Karpas-422 (cell line): ENCODE measurements at places on chromosomes 7 and 10. TPM values are rescaled to one million over a fixed set of nuclear protein-coding genes. Genes with fewer than 3 reads are reported as not detected.
A peak's percentile ranks its signal among the peaks of the same experiment; 100 is the strongest.

DNA sequence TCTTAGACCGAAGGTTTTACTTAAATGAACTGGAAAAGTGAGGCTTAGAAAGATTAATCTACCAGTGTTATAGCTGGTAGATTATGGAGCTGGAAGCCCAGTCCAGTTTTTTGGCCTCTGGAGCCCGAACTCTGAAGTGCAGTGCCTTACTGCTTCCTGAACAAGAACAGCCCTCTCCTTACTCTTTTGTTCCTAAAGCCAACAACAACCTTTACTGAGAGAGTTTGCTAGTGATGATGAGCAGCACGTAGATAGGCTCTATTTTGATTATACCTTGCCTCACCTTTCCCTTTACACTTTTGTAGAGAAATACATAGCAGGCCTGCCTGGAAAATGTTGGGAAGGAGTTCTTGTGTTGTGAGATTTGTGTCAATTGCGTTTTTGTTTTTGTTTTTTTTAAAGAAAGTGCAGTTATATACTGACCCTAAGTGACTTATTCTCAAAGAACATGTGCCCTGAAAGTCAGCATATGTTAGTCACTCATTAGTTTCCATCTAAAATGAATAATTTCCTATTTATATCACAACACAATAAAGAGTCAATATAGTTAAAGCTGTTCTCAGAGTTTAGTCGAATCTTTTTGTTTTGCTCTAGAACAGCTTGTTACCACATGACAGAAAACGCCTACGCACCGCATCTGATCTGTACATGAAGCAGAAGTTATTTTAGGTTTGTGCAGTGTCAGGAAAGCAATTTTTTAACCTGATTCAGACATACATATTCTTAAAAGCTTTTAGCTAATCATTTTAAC lies 33.0 kb downstream of the PLEKHA1 start:
- no peak overlapping the region for H3K27ac ChIP-seq
- DNase-seq, result no peak
- peaks cover 4% of the 10 kb centered on the region for H3K4me1 ChIP-seq
- H3K36me3 ChIP-seq, result no peaks in the 10 kb centered on the region

GRCh38 chr7:21352540-21353387 lies 75.1 kb upstream of the SP4 start:
- DNase-seq, result peak; percentile 91
- H3K27me3 ChIP-seq, result no peaks in the 10 kb centered on the region
- no peaks in the 10 kb centered on the region for H3K36me3 ChIP-seq
- no peak overlapping the region for H3K27ac ChIP-seq
- H3K4me3 ChIP-seq, result no peak overlapping the region

DNA sequence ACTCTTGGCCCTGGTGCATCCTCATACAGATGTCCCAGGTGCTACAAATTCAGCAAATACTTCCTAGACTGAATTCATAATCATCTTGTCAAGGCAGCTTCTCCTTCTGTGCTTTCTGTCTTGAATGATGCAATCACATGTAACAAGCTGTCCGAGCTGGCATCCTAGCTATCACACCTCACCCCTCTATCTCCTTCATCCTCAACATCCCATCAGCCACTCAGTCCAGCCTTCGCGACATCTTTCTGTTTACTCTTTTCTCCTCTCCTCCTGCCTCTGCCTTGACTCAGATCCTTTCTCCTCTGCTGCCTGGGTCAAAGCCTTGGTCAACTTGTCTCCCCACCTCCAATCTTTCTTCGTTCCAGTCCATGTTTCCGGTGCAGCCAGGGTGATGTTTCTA lies 240.4 kb upstream of the CELF2 start:
- no peaks in the 10 kb centered on the region for H3K27me3 ChIP-seq
- no peak overlapping the region for H3K27ac ChIP-seq
- H3K36me3 ChIP-seq, result no peaks in the 10 kb centered on the region
- H3K4me3 ChIP-seq, result no peak overlapping the region
- DNase-seq, result no peak
- H3K4me1 ChIP-seq, result no peaks in the 10 kb centered on the region

- no peak overlapping the region for H3K27ac ChIP-seq
- DNase-seq, result no peak
- H3K4me1 ChIP-seq, result no peaks in the 10 kb centered on the region
- no peaks in the 10 kb centered on the region for H3K27me3 ChIP-seq
- H3K36me3 ChIP-seq, result no peaks in the 10 kb centered on the region
Measured at GRCh38 chr7:128202287-128202957, 38.7 kb upstream of the LEP start.

DNA sequence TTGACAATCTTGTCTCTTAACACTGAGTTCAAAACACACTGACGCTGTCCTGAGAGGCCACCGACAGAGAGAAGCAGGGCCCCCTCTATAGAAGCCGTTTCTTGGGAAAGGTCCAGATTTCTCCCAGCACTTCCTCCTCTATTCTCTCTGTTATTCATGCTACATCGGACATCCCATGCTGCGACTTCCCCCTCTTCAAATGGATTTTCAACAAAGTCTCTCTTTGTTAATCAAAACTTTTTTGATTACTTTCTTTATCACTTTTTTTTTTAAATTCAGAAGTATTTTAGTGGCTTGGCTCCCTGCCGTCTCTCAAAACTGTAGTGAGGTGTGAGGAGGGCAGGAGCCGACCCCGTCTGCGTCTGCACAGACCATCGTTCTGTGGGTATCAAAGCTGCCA lies 298.9 kb upstream of the PITRM1 start:
- no peak for DNase-seq
- H3K4me3 ChIP-seq, result no peak overlapping the region

DNA sequence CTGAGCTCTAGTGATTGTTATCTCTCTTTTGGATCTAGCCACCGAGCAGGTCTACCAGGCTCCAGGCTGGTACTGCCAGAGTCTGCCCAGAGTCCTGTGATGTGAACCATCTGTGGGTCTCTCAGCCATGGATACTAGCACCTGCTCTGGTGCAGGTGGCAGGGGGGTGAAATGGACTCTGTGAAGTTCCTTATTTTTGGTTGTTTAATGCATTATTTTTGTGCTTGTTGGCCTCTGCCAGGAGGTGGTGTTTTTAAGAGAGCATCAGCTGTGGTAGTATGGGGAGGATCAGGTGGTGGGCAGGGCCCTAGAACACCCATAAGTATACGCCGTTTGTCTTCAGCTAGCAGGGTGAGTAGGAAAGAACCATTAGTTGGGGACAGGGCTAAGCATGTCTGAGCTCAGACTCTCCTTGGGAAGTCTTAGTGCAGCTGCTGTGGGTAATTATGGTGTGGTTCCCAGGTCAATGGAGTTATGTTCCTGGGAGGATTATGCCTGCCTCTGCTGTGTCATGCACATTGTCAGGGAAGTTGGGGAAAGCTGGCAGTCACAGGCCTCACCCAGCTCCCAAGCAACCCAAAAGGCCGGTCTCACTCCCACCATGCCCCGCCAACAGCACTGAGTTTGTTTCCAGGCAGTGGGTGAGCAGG lies 81.8 kb downstream of the NPSR1 start:
- H3K4me3 ChIP-seq, result no peak overlapping the region
- H3K27ac ChIP-seq, result no peak overlapping the region
- no peaks in the 10 kb centered on the region for H3K36me3 ChIP-seq
- H3K4me1 ChIP-seq, result no peaks in the 10 kb centered on the region
- no peaks in the 10 kb centered on the region for H3K27me3 ChIP-seq

DNA sequence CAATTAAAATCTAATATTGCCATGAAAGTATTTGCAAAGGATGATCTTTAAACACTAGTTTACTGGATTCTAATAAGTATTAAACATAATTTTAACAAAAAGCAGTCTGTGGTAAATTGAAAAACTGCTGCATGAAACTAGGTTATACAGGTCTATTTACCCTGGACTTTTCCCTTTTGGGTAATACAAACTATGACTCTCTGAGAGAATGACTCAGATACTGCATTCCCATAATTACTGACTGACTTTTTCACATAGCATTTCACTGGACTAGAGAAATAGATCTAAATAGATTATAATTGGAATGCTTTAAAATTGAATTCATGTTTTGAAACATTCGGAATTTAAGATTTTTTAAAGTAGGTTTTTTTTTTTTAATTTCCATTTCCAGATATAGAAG lies 395.7 kb downstream of the THSD7A start:
- H3K27me3 ChIP-seq, result no peaks in the 10 kb centered on the region
- H3K36me3 ChIP-seq, result no peaks in the 10 kb centered on the region
- H3K27ac ChIP-seq, result no peak overlapping the region
- H3K4me1 ChIP-seq, result no peaks in the 10 kb centered on the region
- no peak overlapping the region for H3K4me3 ChIP-seq

- H3K4me1 ChIP-seq, result peaks cover 85% of the 10 kb centered on the region
- H3K27ac ChIP-seq, result peak overlapping the region; percentile 62
- DNase-seq, result peak; percentile 56
- peaks cover 33% of the 10 kb centered on the region for H3K36me3 ChIP-seq
- no peaks in the 10 kb centered on the region for H3K27me3 ChIP-seq
- H3K4me3 ChIP-seq, result peak overlapping the region; percentile 37; the same call in 1 of the 2 replicates
Measured at GRCh38 chr10:63206997-63207811, 74.1 kb downstream of the NRBF2 start.

- no peaks in the 10 kb centered on the region for H3K36me3 ChIP-seq
- no peak overlapping the region for H3K27ac ChIP-seq
- no peak for DNase-seq
- peaks cover 7% of the 10 kb centered on the region for H3K4me1 ChIP-seq
Measured at GRCh38 chr10:93445097-93445960, 36.8 kb downstream of the MYOF start.

- no peak overlapping the region for H3K4me3 ChIP-seq
- H3K4me1 ChIP-seq, result no peaks in the 10 kb centered on the region
- no peak overlapping the region for H3K27ac ChIP-seq
- H3K36me3 ChIP-seq, result peaks cover 7% of the 10 kb centered on the region; the same call in 1 of the 2 replicates
Measured at GRCh38 chr7:139041378-139042085, 5.7 kb upstream of the ZC3HAV1L start.

DNA sequence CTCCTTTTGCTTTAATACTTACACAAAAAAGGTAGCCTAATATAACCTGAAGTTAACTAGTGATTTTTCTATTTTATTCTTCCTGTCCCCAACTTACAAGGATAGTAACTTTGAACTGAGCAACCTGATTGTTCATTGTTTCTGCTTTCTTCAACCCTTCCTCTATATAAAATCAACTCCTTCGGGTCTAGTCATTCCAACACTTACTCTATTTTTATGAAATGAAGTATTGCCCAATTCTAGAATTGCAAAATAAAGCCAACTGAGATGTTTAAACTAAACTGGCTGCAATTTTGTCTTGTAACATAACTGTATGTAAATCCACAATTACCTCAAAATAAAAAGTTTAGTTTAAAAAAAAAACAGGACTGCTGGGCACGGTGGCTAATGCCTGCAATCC lies 20.3 kb upstream of the DNA2 start:
- H3K27ac ChIP-seq, result no peak overlapping the region
- H3K4me1 ChIP-seq, result peaks cover 3% of the 10 kb centered on the region

GRCh38 chr7:155544485-155544884 lies 1.9 kb downstream of the CNPY1 start:
- no peaks in the 10 kb centered on the region for H3K27me3 ChIP-seq
- H3K27ac ChIP-seq, result no peak overlapping the region
- no peak for DNase-seq
- H3K4me1 ChIP-seq, result no peaks in the 10 kb centered on the region

- H3K4me3 ChIP-seq, result no peak overlapping the region
- H3K4me1 ChIP-seq, result no peaks in the 10 kb centered on the region
- DNase-seq, result peak; percentile 61
- no peak overlapping the region for H3K27ac ChIP-seq
Measured at GRCh38 chr10:97234400-97234799, 48.6 kb upstream of the SLIT1 start.

GRCh38 chr7:47721670-47722069 lies 139.8 kb upstream of the TNS3 start:
- H3K27me3 ChIP-seq, result no peaks in the 10 kb centered on the region
- no peak overlapping the region for H3K4me3 ChIP-seq
- no peak overlapping the region for H3K27ac ChIP-seq
- peaks cover 48% of the 10 kb centered on the region for H3K4me1 ChIP-seq

GRCh38 chr10:129860396-129860795 lies 103.7 kb downstream of the EBF3 start:
- H3K27me3 ChIP-seq, result no peaks in the 10 kb centered on the region
- DNase-seq, result no peak
- no peak overlapping the region for H3K4me3 ChIP-seq

DNA sequence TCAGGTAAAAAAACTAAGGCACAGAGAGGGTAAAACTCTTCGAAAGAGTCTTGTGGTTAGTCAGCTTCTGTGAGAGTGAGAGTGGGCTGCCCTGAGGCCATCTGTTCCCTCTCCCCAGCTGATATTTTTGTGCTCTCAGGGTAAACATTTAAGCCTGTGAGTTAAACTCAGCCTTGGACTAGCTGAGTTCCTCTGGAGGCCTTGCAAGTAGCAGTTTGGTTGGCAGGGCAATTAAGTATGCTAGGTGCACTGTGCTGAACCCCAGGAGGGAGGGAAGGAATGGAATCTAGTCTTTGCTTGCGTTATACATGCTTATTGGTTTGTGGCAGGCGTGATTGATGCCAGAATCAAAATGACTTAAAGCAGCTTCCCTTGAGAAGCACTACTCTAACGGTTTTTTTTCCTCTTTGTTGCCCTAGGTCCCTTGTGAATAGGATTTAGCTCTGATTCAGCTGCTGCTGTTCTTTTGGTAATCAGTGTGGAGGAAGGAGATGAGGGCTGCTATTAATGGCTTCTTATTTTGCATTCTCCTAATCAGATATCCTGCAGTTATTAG lies 140.2 kb downstream of the AUTS2 start:
- DNase-seq, result peak; percentile 60
- peak overlapping the region; percentile 79 for H3K27ac ChIP-seq
- no peaks in the 10 kb centered on the region for H3K27me3 ChIP-seq
- H3K4me1 ChIP-seq, result peaks cover 61% of the 10 kb centered on the region
- peak overlapping the region; percentile 16; the same call in 1 of the 2 replicates for H3K4me3 ChIP-seq
- no peaks in the 10 kb centered on the region for H3K36me3 ChIP-seq

- no peaks in the 10 kb centered on the region for H3K27me3 ChIP-seq
- H3K27ac ChIP-seq, result no peak overlapping the region
- DNase-seq, result no peak
- no peaks in the 10 kb centered on the region for H3K4me1 ChIP-seq
- H3K36me3 ChIP-seq, result no peaks in the 10 kb centered on the region
Measured at GRCh38 chr10:106086391-106086790, 1078.1 kb downstream of the SORCS1 start.

GRCh38 chr7:38893061-38893460 lies 15.9 kb downstream of the VPS41 start:
- no peak for DNase-seq
- no peaks in the 10 kb centered on the region for H3K4me1 ChIP-seq
- H3K36me3 ChIP-seq, result peaks cover 17% of the 10 kb centered on the region
- H3K4me3 ChIP-seq, result no peak overlapping the region
- H3K27ac ChIP-seq, result no peak overlapping the region

GRCh38 chr7:20577441-20578071 lies 37.9 kb upstream of the ABCB5 start:
- H3K36me3 ChIP-seq, result no peaks in the 10 kb centered on the region
- no peak overlapping the region for H3K4me3 ChIP-seq
- H3K4me1 ChIP-seq, result peaks cover 6% of the 10 kb centered on the region
- no peaks in the 10 kb centered on the region for H3K27me3 ChIP-seq
- no peak for DNase-seq
- no peak overlapping the region for H3K27ac ChIP-seq

The TNPO3 gene
- total RNA-seq, result 54.0 and 57.0 TPM in 2 replicates

The NEBL gene
- total RNA-seq, result not detected in 2 replicates

The PTEN gene
- total RNA-seq, result 161 and 281 TPM in 2 replicates

The CASP2 gene
- 22.3 and 23.4 TPM in 2 replicates for total RNA-seq

The NPTX2 gene
- total RNA-seq, result not detected in 2 replicates

The KIN gene
- 4.0 and 7.9 TPM in 2 replicates for total RNA-seq

The MRM2 gene
- 35.5 TPM in 2 replicates for total RNA-seq

The LBX1 gene
- not detected in 2 replicates for total RNA-seq

The ADCYAP1R1 gene
- 0.25 and 0.52 TPM in 2 replicates for total RNA-seq

The REPIN1 gene
- total RNA-seq, result 53.3 and 98.4 TPM in 2 replicates

The SFRP5 gene
- not detected in 2 replicates for total RNA-seq

The TAC1 gene
- not detected in 2 replicates for total RNA-seq

The PRSS37 gene
- total RNA-seq, result not detected in 2 replicates
